ENCODE measurements at places on chromosomes 1 and 21. TPM values are rescaled to one million over a fixed set of nuclear protein-coding genes. Genes with fewer than 3 reads are reported as not detected.

DNA sequence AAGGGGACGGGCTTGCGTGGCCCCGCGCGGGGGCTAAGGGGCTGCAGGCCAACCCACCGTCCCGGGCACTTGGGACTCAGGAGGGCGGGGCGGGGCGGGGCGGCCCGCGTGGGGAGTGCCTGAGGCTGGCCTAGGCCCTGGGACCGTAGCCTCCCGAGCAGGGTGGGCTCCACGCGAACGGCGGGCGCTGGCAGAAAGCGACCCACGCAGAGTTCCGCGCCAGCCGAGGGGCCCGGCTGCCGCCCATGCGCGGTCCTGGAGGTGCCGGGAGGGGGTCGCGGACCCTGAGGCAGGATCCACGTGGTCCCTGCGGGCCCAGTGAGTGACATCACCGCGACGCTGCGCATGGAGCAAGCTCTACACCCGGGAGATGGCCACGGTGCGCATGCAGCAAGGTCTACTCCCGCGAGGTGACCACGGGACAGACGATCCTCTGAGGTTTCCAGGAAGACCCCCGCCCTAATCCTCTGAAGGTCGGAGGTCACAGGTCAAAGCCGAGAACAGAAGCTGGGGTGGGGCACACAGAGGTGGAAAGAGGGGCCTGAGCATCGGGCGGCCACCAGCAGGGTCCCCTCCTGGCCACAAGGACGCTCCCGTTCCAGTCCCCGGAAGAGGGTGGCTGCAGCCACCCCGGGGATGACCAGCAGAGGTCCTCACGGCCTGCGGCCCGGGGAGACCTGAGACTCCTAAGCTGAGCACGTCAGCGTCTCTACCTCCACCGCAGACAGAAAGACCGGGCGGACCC is 13.5 kb upstream of the SLC19A1 start:
- DNase-seq = peak; percentile 83

- no peak for DNase-seq
Observed at GRCh38 chr1:51719146-51719545, 102.3 kb downstream of the OSBPL9 start.

- no peak for DNase-seq
Observed at GRCh38 chr1:54028306-54029251, 10.6 kb upstream of the LDLRAD1 start.

The MSH4 gene
- 0.03 TPM for polyA plus RNA-seq

DNA sequence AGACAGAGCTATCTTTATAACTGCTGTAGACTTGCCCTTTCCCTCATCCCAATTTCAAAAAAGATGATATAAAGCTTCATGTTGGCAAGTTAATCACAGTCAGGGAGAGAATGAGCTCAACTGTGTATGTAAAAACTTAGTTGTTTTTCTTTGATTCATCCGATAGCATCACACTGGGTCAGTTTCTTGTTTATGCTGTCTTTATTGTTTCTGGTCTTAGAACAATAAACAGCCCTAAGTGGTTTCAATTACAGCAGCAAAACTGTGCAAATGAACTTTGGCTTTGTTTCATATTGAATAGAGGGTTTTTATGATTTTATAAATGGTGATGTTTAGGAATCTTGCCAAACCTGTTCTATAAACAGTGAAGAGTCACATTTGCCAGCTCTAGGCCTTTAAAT is 423.8 kb upstream of the CXADR start:
- no peak for DNase-seq

GRCh38 chr1:242189591-242189990 is 190.7 kb upstream of the MAP1LC3C start:
- DNase-seq = no peak

The UTS2 gene
- not detected for polyA plus RNA-seq

DNA sequence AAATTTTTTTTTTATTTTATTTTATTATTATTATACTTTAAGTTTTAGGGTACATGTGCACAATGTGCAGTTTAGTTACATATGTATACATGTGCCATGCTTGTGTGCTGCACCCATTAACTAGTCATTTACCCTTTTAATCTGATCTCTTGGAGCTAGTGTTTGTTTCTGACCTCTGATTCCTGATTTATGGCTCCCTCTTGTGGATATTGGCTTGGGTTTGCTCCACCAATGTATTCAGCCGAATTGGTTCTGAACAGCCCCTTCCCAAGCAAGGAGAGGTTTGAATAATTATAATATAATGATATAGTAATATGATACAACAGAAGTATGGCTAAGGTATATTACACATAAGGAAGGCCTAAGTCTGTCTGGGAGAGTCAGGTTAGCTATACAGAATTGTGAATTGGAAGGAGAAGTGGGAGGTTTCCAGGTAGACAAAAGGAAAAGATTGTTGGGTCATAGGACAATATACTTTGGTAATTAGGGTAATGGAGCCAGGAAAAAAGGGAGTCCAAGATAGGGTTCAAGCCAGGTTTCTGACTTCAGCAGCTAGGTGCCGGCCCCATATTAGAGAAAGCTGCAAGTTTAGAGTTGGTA is 53.1 kb upstream of the HMCN1 start:
- DNase-seq = no peak

Measured in H1 (cell line).